SK-N-SH (cell line): ENCODE measurements at places on chromosomes 13 and 19.

DNA sequence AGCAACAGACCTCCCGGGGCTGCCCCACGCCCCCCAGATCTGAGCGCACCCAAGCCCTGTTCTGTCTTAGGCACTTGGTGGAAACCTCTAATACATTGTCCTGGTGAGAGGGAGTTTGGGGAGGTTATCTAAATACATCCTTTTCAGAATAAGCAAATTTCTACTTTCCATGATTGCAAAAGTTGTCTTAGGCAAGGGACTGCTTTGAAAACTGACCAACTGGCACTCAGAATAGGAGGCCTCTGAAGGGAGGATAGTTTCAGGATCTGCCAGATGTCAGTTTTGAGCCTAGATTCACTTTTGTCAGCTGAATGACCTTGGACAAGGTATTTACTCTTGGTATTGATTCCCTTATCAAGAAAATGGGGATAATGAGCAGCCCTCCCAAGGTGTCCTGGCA is 11.8 kb downstream of the SERP2 start:
- no peak for DNase-seq

- DNase-seq: peak; percentile 20
Measured at GRCh38 chr13:40780822-40781401, 8.5 kb upstream of the SLC25A15 start.

DNA sequence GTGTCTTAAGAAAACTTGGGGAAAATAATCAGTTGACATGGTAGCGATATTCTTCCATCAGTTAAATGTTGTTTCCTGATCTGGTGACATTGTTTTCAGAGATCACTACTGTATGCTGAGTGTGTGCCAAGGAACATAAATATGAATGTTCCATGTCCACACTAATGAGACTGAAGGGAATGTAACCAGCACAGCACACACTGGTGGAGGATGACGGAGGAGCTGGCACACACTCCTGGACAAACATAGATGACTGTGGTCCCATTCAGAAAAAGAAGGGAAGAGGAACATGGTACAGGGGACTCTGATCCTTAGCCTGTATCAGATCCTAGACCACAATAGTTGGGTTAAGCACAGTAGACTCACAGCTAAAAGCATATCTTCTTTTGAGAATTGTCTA is 574.8 kb downstream of the MYO16 start:
- DNase-seq: no peak

- DNase-seq: peak; percentile 89
Measured at GRCh38 chr19:50358483-50359327, 6.7 kb downstream of the NAPSA start.

DNA sequence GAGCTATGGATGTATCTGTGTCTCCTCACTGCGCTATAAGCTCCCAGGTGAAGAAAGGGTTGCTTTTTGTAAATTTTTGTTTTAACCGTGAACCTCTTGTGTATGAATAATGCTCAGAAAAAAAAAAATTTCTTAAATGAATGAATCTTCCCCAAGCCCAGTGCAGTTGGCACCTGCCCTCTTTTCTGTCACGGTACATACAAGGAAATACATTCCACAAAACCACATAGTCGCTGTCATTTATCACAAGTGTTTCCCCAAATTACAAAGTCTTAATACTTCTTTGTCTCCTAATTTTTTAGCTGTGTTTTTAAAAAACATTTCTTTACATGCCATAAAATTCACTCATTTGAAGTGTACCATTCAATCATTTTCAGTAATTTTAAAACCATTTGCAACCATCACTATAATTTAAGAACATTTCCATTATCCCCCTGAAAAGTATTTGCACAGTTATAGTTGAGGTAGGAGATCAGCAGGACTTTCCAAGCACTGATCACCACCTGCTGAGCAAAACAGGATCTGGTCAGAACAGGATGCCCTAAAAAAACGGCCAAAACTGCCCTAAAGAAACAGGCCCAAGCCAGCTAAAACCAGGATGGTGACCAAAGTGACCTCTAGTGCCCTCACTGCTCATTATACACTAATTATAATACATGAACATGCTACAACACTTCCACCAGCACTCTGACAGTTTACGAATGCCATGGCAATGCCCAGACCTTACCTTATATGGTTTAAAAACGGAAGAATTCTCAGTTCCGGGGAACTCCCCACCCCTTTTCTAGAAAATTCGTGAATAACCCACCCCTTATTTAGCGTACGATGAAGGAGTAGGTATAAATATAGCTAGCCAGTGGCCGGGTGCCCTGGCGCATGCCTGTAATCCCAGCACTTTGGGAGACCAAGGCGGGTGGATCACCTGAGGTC is 1.3 kb upstream of the TEX30 start:
- no peak for DNase-seq
